ENCODE measurements at places on chromosomes 4 and X.

- no peak for DNase-seq
Observed at GRCh38 chr4:90994851-90995574, 867.8 kb downstream of the CCSER1 start.

GRCh38 chr4:120228086-120228485 lies 161.4 kb upstream of the MAD2L1 start:
- no peak for DNase-seq

GRCh38 chrX:154802947-154803346 lies 2.3 kb downstream of the MPP1 start:
- no peak for DNase-seq

DNA sequence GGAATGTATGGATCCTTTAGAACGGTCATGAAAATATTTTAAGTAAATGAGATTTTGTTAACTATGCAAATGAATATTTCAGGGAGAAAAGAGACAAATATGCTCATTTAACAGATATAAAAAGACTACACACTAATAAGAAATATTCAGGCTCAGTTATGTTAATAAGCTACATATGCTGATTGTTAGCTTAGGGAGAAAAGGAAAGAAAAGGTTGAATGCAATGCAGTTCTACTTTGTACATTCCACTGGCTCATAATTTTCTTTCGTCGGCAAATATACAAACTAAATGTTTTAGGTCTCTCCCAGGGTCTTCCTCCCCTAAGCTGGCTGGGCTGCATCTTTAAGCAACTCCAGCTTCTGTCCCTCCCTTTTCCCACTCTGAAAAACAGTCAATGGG lies 2.7 kb upstream of the RTL3 start:
- no peak for DNase-seq

DNA sequence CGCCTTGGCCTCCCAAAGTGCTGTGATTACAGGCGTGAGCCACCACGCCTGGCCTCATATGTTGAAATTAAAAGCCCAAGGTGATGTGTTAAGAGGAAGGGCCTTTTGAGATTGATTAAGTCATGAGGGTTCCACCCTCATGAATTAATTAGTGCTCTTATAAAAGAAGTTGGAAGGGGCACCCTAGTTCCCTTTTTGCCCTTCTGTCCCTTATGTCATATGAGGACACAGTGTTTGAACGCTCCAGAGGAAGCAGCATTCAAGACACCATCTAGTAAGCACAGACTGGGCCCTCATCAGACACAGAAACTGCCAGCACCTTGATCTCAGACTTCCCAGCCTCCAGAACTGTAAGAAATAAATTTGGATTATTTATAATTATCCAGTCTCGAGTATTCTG lies 5.1 kb upstream of the APLN start:
- DNase-seq: no peak

DNA sequence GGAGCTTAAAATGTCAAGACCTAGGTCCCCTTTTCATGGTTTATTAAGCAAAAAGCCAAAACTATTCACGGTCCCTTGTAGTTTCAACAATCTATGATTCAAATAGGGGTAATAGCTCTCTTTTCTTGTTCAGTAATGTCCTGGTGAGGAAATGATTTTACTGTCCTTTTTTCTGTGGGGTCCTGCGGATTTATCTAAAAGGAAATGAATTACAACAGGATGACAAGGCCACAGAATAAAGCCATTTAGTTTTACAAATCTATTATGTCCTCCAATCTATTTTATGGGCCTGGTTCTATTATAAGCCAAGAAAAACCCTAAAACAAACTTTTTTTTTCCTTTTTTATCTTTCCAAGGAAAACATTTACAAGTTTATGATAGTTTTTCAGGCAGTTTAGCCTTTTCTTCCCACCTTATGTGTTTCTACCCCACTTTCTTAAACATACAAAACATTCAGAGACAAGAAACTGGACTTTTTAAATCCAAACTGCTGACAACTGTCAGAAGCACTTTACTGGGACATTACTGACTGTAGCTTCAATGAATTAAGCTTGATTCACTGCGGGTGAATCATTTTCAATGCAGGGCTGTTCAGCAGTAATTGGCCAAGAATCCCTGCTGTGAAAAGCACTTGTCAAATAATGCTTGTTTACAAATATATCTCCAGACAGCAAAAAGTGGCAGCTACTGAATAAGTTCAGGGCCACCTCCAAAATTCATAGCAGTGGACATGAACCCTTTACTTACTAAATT lies 4.3 kb downstream of the EPHA5 start:
- no peak for DNase-seq

DNA sequence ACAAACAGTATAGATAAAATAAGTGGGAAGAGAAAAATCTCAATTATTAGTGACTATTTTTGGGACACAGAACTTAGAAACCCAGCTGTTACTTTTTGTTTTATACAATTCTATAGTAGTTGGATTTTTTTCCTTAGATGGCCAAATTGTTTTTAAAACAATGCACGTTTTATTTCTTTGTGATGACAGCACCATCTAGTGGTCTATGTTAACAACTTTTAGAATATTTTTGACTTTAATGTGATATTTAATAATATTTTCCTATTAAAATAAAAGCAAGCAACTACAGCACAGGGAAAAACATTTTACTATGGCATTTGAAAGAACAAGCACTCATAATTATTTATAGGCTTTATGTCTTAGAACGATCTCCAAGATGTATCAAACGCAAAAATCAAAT lies 5.6 kb upstream of the SMIM31 start:
- no peak for DNase-seq

GRCh38 chrX:28472926-28473325 lies 114.3 kb upstream of the IL1RAPL1 start:
- DNase-seq: no peak

- peak; percentile 68 for DNase-seq
Observed at GRCh38 chrX:129772796-129773431, 6.8 kb upstream of the SASH3 start.

DNA sequence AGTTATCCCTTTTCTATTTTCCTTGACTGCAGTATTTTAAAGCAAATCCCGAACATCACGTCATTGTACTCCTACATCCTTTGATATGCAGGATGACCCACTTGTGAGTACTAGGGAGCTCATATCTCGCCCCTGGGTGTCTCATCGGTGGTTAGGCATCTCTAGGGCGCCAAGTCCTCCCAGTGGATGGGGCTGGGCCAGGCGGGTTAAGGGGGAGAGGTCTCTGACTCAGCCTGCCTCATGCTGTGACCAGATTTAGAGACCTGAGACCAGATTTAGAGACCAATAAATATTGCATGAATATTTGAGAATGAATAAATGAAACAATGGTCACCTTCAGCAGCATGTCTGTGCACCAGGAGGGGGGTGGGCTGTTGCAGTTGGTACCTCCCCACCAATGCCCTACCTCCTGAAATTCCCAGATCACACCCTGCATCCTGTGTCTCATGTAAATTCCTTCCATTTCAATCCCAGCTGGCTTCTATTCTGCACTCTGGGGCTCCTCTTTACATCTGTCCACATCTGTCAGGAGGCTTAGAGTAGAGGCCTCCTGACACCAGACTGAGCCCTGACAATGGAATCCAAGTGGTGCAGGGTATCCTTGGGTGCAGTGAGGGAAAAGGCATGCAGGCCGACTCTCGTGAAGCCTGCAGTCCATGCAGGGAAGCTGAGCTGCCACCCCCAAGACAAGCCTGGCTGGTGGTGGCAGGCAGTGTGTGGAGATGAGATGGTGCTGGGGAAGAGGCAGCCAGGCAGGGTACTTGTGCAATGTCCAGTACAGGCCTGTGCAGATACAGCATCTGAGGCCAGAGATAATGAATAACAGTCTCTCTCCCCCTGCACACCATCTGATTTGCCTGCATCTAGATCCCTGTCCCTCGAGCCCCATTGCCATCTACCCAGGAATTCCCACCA lies 5.2 kb downstream of the APLN start:
- no peak for DNase-seq

- DNase-seq: peak; percentile 5
Observed at GRCh38 chr4:42152507-42153504, at the start of gene BEND4. Gene BEND4 (minus strand): TSS chr4:42152655. CDS start chr4:42152143, 512 bp downstream.

DNA sequence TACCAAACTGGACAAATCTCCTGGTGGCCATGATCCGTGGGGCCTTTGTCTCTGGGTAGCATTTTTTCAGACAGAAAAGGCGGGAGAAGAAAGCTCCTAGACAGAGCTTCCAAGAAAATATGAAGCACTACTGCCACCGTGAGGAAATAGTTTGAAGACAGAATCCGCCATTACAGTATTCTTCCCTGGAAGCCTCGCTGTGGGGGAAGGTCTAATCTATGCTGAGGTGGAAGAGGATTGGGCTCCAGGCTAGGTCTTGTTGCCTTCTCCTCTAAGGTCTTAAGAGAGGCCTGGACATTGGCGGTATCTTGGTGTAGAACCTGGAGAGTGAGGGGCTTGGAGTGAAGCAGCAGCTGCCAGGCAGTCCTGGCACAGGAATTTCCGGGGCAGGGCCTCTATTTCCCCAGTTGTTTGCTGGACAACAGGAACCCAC lies 218.9 kb downstream of the OR13H1 start:
- no peak for DNase-seq

DNA sequence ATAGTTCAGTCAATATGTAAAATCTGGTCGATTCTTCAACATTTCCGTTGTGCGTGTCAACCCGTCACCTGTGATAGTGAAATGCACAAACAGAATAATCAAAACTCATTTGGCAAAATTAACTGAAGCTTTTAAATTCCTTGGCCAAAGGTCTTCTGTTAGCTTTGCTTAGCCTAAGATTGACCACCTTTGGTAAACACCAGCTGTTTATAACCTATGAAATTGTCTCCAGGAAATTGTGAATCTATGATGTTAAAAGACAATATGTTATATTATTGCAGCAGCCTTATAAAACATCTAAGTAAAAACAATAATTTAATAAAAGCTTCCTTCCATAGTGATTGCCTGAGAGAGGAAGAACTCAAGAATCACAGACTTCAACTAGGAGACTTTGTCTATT lies 196.8 kb downstream of the IL15 start:
- DNase-seq: no peak

DNA sequence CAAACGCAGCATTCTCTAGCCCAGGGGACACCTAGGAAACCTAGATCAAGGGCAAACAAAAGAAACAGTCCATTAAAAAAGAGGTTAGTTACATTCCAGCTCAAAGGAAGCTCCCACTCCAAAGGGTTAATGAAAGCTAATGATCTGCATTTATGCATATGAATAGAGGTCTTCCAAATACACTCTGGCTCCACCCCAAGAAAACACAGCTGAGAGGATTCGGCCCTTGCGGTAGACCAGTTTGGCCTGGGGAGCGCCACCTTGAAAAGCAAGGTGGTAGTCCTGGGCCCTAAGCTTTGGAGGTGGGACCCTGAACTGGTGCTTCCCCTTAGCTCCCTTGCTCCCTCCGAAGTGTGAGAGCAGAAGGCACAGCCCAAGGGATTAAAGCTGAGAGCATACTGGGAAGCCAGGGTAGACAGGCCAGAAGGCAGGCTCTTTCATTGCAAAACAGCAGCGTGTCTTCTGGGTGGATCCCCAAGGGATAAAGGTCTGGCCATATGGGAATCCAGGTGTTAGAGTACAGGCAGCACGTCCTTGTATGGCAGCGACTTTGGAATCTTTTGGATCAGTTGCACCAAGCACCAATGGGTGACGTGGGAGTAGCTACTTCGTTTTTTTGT lies 3.7 kb downstream of the GABRQ start:
- DNase-seq: no peak

- no peak for DNase-seq
Observed at GRCh38 chr4:14719053-14719452, 283.2 kb upstream of the CPEB2 start.

GRCh38 chr4:87306056-87306455 lies 16.6 kb downstream of the HSD17B13 start:
- no peak for DNase-seq

DNA sequence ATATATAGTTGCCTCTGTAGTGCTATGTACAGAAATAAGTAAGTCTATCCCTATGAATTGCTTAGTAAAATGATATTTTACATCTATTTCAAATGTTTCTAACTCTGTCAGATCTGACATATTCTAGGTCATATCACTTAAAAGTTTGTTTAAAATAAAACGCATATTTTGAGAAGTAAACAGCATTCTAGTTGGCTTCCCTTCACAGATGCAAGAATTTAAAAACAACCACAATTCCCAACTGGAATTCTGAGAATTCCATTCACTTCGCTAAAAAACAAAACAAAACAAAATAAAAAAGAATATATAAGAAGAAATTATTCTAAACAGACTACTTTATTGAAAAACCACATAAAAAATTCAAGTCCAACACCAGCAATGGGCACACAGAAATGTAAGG lies 126.0 kb downstream of the PPP3CA start:
- DNase-seq: no peak

DNA sequence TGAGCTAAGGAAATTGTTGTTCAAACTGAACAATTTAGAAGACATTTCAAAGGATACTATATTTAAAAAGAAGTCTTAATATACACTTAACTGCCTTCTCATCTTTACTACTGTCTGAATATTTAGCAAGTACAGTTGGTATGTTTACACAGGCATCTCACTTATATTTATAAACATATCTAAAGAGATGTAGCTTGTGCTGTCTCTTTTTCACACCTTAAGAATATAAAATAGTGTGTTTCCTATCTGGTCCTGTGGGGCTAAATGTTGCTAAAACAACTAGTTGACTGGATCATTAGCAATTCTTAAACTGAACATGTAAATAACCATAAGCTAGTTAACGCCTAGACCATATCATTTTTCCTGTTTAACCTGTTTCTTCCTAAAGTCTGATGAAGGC lies 336.3 kb downstream of the PPP3CA start:
- DNase-seq: no peak

DNA sequence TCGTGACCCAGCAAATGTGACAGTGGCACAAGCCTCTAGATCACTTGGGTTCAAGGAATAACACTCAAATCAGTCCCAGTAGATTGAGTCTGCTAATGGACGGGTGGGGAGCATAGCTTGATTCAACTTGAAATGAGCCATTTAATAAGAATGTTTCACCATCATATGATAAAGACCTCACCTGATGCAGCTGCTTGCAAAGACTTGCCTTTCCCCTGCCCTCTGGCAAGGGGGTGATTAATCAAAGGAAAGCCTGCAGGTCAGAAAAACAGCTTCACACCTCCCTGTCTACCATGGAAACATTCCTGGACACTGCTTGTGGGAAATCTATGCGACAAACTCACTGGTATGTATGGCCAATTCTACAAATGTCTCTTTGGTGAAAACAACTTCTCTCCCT lies 54.5 kb downstream of the CD99L2 start:
- DNase-seq: no peak

- DNase-seq: no peak
Observed at GRCh38 chr4:144584428-144584827, 61.5 kb upstream of the HHIP start.

- no peak for DNase-seq
Observed at GRCh38 chr4:81828991-81829390, 357.3 kb upstream of the RASGEF1B start.

Data from activated naive CD4-positive, alpha-beta T cell treated with anti-CD3 and anti-CD28 coated beads for 36 hours (primary cell).